Foreskin keratinocyte (primary cell): ENCODE measurements at places on chromosomes 5 and 9. TPM values are rescaled to one million over a fixed set of nuclear protein-coding genes. Genes with fewer than 3 reads are reported as not detected.
A peak's percentile ranks its signal among the peaks of the same experiment; 100 is the strongest.

The PCDH1 gene
- total RNA-seq = 2.2 and 12.1 TPM in 2 replicates

- DNase-seq = no peak
Observed at GRCh38 chr9:135979547-135980166, 18.5 kb upstream of the UBAC1 start.

The ADRA1B gene
- 0.11 TPM in 1 of 2 replicates, not detected in the other for total RNA-seq

The CDH6 gene
- total RNA-seq = not detected in 2 replicates

The KIF12 gene
- total RNA-seq = 0.85 and 3.1 TPM in 2 replicates

GRCh38 chr9:86079421-86079831 is 19.9 kb downstream of the GOLM1 start:
- peak; percentile 72 for DNase-seq

DNA sequence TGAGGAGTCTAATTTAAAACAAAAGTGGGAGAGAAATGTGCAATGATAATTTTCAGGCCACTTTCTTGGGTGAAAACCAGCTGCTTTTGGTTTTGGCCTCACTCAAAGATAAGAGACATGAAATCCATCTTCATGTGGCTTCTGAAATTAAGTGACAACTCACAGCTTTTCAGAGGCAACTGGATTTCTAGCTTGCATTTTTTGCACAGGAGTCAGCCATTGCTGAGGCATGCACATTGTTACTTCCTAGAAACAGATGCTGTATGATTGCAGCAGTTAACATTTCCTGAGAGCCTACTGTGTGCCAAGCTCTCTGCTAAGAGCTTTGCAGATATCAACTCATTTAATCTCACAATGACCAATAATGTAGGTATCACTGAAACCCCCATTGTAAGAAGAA is 562.6 kb downstream of the NR2F1-AS1 start:
- DNase-seq = no peak

The SYK gene
- 6.1 and 6.6 TPM in 2 replicates for total RNA-seq

GRCh38 chr9:36144309-36145232 is 8.0 kb downstream of the GLIPR2 start:
- no peak for DNase-seq
